ENCODE measurements at places on chromosomes 2 and 18.
A peak's percentile ranks its signal among the peaks of the same experiment; 100 is the strongest.

GRCh38 chr2:138818556-138818955 is 38.4 kb upstream of the NXPH2 start:
- no peak for DNase-seq

DNA sequence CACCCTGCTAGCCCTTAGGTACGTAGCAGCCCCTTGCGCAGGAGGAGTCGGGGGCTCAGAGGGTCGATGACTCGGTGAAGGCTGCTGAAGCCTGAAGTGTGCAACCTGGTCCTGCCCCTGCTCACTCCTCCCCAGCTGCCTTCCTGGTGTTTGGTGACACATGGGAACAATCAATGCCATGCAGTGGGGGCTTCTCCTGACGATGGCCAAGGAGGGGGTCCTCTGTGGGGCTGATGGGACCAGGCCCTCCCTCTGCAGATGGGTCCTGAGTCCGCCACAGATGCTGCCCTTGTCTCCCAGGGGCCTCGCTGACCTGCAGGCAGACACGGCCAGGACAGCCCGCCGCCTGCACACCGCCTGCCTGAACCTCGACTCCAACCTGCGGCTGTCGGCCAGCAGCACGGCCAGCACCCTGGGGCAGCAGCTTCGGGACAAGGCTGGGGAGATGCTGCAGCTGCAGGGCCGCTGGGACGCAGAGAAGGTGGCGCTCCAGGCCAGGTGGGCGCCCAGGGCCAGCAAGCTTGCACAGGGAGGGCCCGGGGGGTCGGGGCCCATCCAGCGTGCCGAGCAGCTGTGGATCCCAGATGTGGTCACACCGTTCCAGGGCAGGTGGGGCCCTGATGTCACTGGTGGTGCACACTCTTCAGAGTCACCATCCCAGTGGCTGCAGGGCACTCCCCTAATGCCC is 24.6 kb downstream of the CROCC2 start:
- DNase-seq: no peak

DNA sequence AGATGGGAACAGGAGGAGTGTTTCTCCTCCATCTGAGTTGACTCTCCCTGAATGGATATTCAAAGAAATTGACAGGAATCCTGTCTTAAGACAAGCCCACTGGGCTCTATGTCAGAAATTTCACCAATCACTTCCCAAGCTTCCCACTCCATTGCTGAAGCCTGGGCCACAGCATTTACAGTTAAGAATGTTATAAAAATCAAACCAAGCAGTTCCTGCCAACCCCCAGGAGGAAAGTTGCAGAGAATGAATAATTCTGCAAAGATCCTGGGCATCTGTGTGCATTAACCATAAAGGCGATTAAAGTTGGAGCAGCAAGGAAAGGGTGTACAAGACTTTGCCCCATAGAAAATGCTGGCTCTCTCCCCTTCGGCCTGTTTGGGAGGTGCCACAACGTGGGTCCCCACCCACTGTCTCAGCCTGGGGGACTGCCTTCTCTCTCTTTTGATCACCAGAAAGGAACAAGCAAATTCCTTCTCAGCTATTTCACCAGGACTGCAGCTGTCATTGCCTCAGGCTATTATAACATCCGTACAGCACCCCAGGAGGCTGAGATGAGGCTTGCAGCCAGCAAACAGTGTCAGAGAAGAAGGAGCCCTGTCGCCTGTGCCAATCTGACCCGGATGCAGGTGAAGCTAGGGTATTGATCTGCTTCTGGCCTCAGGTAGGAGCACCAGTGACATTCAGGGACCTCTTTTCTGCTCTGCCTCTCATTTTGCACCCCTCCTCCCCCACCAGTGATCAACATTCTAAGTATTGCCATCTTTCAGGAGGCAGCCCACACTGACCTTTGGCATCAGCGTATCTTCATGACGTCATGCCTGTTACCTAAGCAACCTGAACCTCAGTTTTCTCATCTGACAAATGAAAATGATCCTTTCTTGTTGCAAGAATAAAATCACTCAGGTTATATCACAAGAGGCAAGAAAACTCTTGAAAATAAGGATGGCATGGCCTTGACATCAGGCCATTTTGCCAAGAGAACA is 219.0 kb downstream of the SH3BP4 start:
- DNase-seq: no peak

DNA sequence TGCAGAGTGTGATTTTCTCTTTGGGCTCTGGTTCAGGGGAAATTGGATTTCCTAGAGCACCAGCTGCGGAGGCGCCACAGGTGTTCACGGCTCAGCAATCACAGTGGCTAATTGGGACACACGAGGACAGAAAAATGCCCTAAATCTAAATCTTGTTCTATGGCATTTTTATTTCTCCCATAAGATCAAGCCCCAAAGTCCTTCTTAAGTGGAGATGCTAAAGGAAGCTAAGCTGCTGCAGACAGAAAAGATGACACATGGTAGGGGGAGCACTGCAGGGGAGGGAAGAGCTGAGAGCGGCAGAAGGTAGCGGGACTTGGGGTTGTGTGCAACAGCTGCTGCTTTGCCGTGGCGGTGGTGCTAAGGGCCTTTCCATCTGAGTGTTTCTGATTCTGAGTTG is 280.6 kb downstream of the MYT1L start:
- no peak for DNase-seq

GRCh38 chr2:59947917-59948541 is 605.4 kb downstream of the BCL11A start:
- no peak for DNase-seq

GRCh38 chr18:32048507-32049091 is 30.0 kb downstream of the RNF125 start:
- no peak for DNase-seq

DNA sequence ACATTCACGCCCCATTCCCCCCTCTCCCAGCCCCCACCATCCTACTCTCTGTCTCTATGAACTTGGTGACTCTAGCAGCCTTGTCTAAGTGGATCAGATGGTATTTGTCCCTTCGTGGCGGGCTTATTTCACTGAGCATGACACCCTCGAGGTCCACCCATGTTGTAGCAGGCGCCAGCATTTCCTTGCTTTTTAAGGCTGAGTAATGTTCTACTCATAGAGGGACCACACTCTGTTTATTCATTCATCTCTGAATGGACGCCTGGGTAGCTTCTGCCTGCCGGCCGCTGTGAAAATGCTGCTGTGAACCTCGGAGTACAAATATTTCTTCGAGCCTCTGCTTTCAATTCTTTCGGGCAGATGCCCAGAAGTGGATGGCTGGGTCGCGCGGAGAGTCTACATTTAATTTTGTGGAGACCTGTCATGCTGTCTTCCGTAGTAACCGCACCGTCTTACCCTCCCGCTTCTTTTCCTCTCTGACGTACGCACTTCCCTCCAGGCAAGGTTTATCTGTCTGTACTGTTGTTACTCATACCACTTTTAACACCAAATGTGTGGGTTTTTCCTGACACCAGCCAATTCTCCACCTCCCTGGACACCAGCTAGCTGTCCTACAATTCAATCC is 5.6 kb downstream of the CROCC2 start:
- DNase-seq: no peak

DNA sequence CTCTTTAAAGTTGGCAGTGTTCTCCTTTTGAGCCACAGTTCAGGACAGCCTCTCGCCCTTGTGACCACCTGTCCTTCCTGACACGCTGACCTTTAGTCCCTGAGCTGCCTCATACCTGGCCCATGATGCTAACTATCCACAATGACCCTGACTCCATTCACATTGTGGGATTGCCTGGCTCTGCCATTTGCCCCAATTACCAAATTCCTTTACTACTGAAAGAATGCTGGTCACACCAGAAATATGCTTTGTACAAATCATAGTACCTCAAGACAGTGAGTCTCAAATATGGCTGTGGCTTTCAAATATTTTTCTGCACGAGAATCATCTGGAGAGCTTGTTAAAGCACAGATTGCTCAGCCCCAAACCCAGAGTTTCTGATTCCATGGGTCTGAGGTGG is 54.2 kb downstream of the LTBP1 start:
- DNase-seq: no peak

GRCh38 chr2:49858113-49858490 is 703.8 kb upstream of the FSHR start:
- no peak for DNase-seq

DNA sequence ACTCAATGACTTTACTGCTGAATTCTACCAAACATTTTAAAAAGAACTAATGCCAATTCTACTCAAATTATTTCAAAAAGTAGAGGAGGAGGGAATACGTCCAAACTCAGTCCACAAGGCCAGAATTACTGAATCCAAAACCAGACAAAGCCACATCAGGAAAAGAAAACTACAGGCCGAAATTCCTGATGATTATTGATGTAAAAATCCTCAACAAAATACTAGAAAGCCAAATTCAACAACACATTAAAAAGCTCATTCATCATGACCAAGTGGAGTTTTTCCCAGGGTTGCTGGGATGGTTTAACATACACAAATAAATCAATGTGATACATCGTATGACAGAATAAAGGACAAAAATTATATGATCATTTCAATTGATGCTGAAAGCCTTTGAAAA is 103.9 kb upstream of the UBE2E3 start:
- DNase-seq: no peak

- DNase-seq: peak; percentile 9
Observed at GRCh38 chr18:32093102-32093511, 1.4 kb downstream of the RNF138 start.

DNA sequence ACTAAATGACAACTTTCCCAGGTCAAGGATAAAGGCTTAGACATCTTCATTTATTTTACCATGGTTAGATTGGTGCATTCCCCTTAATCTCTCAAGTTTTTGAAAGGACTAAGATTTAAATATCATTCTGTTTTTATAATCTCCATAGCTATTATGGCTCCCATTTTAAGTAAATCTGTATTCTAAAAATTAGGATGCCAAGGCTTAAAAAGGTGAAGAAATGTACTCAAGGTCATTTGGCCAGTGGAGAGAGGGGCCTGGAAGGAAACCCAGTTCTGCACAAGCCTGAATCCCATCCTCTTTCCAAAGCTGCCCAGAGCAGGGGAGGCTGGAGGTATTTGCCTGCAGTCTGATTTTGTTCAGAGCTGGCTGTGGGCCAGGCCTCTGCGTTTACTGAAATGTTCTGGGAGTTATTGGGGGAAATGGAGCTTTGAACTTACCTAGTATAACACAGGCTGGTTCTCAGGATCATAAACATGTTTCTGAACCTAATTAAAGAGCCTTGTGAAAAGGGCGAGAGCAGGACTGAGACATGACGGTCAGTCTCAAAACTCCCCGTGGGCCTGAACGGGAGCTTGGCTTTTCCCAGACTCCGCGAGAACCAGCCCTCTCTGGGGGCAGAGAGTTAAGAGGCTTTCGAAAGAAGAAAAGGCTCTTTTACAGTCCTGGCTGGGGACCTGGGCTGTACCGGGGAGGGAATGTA is 85.6 kb downstream of the DDX1 start:
- no peak for DNase-seq

DNA sequence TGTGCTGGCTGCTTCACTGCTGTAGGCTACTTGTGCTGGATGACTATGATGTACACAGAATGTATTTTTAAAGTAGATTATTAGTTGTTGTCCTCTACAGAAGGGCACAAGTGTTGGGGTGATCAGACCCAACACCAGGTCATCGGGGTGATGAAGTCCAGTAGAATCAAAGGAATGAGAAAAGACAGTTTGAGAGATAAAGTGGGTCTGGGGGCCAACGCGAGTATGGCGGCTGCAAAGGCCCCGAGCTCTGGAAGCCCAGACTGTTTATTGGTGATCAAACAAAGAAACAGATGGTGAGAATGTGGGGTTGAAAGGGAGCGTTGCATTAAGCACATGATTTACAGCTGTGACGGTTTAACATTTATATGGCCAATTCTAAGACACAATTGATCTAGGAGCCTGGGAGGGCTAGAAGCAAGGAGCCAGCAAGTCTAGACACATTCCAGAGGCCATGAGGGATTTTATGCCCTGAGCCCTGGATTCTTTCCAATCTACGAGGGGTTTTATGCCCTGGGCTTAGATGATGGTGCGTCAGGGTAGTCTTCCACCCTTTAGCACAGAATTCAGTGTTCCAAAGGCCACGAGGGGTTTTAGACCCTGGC is 153.5 kb downstream of the AGPS start:
- no peak for DNase-seq

- no peak for DNase-seq
Observed at GRCh38 chr2:58973811-58974281, 732.7 kb upstream of the FANCL start.

- DNase-seq: no peak
Observed at GRCh38 chr2:227613272-227613660, 1.4 kb downstream of the SCYGR3 start.

DNA sequence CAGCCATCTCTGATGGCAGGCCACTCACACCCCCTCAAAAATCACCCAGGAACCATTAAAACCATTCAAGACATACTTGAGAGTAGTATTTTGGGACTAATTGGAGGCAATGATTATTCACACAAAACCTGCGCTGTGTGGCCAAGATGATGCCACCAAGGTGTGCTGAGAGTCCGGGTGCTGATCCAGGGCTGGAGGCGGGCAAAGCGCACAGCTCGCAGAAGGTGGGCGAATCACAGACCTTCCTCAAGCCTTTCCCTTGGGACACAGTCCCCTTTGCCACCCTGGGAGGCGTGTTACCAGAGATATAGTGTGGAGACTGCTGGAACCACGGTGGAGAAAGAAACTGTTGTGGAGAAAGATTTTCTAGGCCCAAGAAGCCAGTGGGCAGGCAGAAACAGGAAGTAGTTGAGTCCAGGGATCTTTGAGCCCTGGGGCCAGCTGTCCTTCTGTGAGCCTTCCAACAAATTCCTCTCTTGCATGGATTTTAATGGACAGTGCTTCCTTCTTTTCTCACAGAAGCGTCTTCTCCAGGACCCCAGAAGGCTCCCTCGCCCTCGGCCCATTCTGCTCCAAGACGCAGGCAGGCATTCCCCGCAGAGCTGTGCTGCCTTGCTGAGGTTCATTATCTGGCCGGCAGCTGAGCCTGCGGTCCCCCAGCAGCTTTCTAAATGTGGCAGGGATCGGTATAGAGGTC is 8.0 kb downstream of the COPS9 start:
- DNase-seq: no peak
